ENCODE measurements at places on chromosomes 5 and 9.

- no peak for DNase-seq
Measured at GRCh38 chr9:27925815-27926214, 352.5 kb upstream of the C9orf72 start.

DNA sequence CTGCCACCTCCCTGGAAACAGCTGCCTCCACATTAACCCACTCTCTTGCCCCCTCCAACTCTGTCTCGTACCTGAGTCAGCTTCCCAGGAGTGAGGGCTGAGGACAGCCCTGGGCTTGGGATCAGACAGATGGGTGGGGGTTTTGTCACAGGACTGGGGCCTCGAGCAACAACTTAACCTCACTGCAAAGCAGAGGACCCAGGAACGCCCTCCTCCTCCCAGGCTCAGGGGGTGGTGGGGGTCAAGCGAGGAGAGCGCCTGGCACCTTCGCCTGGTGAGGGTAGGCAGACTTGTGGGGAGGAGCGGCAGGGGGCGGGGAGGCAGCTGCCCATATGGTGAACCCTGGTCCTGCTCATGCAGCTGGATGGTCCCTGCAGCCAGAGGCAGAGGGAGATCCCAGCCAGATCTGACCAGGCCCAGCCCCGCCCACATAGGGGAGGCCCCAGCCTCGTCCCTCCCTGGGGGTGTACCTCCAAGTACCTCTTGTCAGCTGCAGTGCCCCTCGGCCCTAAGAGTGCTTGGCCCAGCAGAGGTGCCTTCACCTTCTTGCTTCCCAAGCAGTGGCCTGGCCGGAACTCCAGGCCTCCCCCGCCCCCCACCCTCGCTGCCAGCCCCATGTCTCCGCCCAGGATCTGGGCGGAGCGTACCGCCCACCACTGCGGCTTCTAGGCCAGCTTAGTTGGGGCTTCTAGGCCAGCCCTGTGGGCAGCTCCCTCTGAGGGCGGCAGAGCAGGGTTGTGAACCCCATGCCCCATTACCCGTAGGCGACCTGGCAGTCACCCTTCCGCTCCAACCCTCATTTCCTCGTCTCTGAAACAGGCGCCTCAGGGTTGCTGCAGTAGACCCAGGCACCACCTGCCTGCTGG is at the start of gene SARDH:
SARDH (minus strand) TSS at position 579 of the 866 bp plus-strand sequence. CDS start 4,179 bp downstream, outside the sequence.
- peak; percentile 62 for DNase-seq

GRCh38 chr9:69658987-69659675 is 13.0 kb downstream of the APBA1 start:
- no peak for DNase-seq

DNA sequence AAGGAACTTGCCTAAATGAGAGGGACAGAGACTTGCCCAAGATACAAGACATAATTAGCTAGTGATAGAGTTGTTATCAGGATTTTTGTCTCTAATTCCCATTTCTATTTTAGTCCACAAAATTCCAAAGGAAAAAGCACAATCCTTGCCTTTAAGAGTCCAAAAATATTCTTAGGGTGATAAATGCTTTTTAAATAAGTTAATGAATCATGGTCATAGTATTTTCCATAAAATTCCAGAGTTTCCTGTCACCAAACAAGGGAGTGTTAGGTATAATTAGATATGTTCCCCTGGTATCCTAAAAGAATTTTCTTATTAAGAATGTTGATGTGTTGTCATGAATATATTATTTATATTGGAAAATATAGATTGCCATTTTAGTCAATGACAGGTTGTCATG is 21.8 kb upstream of the CEP72 start:
- no peak for DNase-seq

DNA sequence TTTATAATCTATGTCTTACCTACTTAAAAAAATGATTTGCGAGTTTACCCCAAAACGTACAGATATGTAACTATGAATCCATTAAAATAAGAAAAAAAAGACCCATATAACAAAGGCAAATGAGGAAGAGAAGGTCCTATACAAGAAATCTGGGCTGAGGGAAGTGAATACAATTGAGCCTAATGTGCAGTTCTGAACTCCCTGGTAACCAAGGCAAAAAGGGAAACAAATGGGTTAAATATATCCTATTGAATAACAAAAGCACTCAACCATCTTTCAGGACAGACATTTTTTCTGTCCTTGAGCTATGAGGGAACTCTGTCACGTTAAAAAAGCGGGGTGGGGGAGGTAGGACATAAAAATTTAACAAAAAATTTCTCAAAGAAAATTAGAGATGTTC is 78.6 kb downstream of the PTPN3 start:
- DNase-seq = no peak

DNA sequence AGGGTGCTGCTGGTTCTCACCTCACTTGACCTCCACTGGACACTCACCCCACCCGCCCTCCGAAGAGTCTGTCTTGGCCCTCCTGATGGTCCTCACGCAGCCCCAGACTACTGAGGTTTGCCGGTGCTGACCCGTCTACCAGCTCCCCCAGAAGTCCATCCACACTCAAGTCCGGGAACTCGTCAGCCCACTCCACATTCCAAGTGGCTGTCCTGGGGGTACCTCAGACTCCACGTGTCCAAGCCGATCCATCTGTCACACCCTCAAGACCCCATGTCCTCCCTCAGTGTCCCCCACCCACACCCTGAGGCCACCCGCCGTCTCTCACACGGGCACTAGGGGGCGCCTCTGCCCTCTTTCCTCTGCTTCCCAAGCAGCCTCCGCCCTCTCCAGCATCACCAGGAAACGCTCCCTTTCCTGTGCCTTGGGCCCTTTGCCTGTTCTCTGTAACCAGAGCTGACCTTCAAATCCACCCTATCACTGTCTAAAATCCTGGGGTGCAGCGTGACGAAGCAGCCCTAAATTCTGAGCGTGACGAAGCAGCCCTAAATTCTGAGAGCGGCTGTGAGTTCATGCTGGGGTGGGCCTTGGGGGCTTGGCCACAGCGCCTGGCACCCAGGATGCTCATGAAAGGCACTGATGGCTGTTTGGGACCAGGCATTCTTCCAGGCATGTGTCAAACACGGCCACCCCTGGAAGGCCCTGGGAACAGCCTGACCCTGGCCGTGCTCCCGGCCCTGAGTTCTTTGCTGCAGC is 95.7 kb downstream of the KCNT1 start:
- DNase-seq = peak; percentile 42

DNA sequence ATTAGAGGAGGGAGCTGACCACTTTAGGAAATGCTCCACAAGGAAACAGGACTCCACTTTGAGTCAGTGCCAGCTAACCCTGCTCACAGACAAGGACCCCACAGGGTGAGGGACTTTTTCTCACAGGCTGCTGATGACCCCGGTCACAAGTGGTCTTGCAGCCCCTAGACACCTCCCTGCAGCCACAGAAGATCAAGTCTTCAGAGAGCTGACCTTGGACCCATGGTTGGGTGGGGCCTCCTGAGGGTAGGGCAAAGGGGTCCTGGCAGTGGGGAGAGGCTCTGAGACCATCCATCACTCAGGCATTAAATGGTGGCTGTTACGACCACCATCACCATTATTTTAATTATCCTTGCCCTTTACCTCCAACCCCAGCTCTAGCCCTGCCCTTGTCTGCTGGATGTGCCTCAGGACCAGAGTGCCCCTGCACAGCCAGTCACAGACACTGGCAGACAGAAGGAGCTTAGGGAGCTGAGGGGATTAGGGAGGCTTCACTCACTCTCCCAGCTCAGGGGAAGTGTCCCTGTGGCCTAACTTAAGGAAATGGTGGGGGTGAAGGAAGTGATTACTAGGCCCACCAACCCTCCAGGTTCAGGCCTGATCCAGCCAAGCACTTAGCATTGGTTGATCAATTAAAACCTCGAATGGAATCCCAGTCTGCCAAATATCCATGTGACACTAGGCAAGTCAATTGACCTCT is 1.6 kb downstream of the ACSL6 start:
- DNase-seq = no peak

DNA sequence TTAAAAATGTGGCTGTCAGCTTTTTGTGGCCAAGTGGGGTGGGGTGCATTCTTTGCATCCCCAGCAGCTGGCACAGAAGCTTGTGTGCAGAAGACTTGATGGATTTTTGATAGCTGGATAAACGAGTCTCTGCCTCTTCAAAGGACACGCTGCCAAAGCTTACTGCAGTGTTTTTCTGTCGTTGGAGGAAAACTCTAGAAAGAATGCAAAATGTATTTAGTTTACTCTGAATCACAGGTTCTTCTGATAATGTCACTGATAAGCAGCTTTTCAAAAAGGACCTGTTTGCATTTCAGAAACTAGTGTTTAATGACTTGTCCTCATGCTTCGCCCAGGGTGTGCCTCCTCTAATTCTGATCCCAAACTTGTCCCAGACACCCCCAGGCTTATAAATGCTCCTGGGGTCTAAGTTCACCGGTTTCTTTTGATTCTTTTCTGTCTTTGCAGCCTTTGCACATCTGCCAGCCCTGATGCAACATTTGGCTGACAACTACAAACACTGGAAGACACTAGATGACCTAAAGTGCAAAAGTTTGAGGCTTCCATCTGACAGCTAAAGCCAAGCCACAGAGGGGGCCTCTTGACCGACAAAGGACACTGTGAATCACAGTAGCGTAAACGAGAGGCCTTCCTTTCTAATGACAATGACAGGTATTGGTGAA is 66.0 kb downstream of the WDR41 start:
- no peak for DNase-seq

- no peak for DNase-seq
Measured at GRCh38 chr5:67437905-67438845, 241.6 kb upstream of the CD180 start.

- DNase-seq = no peak
Measured at GRCh38 chr5:126002222-126002897, 420.8 kb upstream of the GRAMD2B start.

- no peak for DNase-seq
Measured at GRCh38 chr5:40515476-40515875, 164.2 kb upstream of the PTGER4 start.

DNA sequence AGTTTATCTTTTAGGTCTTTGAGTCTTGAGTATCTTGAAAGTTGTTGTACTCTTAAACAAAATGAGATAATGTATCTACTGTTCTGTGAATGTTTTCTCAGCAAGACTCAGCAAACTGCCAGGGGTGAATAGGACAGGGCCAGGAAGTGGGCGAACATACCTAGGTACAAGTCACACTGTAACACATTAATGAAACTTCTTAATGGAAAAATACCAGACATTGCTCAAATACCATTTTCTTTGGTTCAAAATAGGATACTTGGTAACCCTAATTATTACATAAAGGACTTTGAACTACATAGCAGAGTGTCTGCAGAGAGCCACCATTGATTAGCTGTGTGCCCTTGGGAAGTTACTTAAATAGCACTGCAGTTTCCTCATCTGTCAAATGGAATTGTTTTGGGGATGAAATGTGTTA is 197.5 kb downstream of the ARHGEF28 start:
- DNase-seq = no peak

- no peak for DNase-seq
Measured at GRCh38 chr9:74172874-74173273, 324.3 kb upstream of the RORB start.

DNA sequence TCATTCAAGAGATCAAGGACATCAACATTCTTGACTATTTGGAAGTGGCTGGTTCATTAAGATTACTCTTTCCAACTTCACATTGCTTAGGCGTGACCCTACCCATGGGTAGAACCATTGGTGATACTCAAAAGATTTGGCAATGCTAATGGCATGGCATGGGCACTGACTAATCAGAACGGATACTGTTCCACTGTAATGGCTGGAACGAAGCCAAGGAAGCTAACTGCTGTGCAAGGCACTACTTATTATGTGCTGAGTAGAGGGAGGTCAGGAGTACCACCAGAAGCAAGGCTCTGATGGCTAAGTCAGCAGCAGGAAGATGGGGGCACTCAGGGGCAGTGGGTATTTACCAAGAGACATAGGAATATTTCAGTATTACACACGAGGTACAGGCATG is 31.9 kb downstream of the GNA14 start:
- no peak for DNase-seq

DNA sequence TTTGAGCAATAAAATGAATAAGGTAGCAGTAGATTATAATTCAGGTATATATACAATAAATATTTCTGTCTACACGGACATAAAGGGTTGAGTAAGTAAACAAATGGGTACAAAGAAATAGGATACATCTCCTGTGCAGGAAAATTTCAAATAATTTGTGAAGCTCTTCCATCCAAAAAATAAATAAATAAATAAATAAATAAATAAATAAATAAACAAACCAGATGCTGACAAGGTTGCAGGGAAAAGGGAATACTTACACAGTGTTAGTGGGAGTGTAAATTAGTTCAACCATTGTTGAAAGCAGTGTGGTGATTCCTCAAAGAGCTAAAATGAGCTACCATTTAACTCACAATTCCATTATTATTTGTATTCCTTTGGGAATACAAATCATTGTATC is 227.3 kb upstream of the CDH18 start:
- DNase-seq = no peak

GRCh38 chr9:12722131-12722530 is 28.9 kb downstream of the TYRP1 start:
- no peak for DNase-seq

GRCh38 chr9:114853071-114853855 is 47.4 kb upstream of the TNFSF15 start:
- no peak for DNase-seq

DNA sequence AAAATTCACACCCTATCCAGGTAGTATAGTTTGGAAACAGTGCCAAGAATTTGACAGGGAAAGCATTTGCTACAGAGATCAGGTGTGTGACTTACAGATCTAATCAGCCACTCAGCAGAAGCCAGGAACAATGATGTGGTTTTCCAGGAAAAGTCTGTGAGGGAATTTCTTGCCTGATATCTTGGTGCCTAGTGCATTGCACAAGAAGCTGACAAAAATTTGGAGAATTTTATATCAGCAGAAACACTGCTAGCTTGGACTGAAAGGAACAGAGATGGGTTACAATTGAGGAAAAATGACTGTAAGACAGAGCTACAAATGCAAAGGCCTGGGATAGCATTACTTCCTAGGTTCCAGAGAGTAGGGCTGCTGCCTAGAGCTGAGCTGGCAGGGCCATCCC is 658.1 kb upstream of the CHD1 start:
- DNase-seq = no peak

GRCh38 chr9:79360387-79361347 is 211.1 kb upstream of the TLE4 start:
- DNase-seq = no peak

DNA sequence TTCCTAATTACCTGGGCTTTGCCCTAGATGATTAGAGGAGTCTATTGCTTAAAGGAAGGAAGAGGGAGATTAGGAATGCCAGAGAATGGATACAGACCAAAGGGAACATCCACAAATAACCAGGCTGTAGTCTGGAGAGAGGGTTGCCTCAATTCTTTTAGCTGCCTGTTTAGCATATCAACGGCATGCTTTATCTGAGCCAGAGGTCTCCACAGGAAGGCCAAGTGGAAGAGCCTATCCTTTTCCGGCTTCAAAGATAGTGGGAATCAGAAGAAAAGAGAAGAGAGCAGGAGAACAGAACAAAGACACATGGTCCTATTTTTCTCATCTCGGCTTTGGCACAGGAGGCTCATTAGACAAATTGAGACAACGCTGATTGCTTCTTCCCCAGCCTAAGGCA is 142.4 kb downstream of the NMUR2 start:
- no peak for DNase-seq
